ENCODE measurements at places on chromosomes 4 and X.

- peak; percentile 12 for DNase-seq
Observed at GRCh38 chr4:69523385-69524132, 27.9 kb upstream of the UGT2B4 start.

DNA sequence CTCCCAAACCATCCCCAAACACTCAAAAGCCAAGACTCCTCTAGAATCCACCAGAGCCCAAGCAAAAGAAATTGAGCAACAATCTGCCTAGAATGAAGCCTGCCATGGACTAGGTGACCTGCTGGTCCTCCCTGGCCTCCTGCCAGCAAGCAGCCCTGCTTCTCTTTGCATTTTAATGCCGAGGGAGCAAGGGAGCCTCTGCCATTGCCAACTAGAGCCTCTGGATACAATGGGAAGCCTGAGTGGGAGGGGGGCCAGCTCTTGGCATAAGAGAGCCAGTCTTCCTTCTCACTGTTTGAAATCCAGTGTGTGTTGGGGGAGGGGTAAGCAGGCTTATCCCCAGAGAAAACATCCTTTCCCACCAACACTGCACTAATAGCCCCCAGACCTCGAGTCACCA is 1.5 kb upstream of the GDPD2 start:
- DNase-seq = no peak

DNA sequence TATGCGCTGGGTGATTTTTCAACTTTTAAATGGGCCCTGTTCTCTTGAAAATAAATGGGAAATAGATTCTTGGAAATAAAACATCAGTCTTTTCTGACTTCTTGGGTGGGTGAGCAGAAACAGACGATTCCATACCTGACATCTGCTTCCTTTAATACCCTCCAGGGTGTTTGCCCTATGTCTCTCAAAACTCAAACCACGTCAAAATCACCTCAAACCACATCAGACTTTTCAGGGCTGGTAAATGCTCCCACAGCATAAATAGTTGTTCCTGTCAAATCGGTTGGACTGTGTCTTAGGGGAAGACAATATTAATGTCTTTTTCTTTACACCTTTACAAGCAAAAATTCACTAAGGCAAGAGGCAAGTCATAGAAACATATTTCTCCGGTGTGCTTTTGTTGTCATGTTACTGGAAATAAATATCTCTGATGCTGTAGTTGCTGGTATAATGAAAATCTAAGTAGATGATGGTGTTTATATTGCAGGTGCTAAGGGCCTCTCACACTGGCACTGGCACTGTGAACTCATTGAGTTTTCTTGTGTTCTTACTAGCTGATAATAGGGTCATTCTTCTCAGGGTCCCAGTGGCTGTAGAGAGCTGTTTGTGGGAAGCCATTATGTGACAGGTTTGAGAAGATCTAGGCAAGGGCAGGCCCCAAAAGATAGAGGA is 380.4 kb downstream of the RAPGEF2 start:
- DNase-seq = no peak

DNA sequence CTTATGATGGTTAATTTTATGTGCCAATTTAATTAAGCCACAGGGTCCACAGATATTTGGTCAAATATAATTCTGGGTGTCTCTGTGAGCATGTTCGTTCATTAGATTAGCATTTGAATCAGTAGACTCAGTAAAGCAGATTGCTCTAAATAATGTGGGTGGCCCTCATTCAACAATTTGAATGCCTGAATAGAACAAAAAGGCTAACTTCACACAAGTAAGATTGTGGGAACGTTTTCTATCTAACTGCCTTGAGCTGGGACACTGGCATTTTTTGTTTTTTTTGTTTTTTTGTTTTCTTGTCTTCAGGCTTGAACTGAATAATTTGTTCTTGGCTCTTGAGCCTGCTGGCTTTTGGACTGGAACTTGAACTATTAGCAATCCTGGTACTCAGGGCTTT is 292.4 kb upstream of the SPANXN4 start:
- DNase-seq = no peak

GRCh38 chr4:81505726-81506125 is 34.0 kb upstream of the RASGEF1B start:
- no peak for DNase-seq

DNA sequence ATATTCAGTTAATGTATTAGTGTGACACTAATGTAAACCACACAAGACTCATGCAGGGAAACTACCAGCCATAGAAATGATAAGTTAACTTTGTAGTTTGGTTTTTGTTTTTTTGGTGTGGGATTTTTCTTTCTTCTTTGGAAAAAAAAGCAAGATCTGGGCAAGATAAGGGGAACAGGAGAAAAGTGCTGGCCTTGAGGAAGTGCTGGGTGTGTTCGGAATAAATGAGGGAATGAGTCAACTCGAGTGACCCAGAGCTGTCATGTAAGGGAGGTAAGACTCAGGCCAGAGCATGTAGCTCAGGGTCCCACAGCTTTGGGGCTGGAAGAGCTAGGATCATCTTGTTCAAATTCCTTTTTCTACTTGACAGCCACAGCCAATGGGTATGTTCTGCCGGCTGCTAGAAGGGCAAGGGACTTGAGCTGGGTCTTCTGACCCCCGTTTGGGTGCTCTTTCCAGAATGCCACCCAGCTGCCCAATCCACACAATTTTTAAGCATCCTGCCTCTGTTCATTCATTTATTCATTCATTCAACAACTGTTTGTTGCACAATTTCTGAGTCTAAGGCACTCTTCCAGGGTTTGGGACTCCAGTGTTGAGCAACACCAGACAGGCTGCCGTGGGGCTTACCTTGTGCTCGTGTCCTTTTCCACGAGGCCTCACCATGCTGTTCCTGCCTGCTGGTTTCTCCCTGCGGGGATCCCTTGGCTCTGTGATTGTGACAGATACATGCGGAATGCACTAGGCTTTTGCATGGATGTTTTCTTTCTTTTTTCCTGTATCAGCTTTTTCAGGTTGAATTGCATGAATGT is 54.5 kb downstream of the CLDN34 start:
- DNase-seq = peak; percentile 80

GRCh38 chr4:33722800-33723516 is 2521.4 kb downstream of the ARAP2 start:
- peak; percentile 35 for DNase-seq

GRCh38 chr4:24417206-24417605 is 167.1 kb downstream of the DHX15 start:
- no peak for DNase-seq

DNA sequence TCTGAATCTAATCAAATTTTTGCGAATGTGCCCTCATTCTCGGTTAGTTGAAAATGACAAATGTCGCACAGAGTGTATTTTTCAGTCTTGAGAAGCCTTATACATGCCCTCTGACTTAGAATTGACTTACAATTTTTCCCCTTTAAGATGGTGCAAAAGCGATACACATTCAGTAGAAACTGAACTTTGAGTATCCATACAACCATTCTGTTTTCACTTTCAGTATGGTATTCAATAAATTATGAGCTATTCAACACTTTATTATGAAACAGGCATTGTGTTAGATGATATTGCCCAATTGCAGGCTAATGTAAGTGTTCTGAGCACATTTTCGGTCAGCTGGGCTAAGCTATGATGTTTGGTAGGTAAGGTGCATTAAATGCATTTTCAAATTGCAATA is 43.4 kb downstream of the SLC9A7 start:
- DNase-seq = no peak

GRCh38 chr4:148081267-148081666 is 349.4 kb downstream of the ARHGAP10 start:
- DNase-seq = no peak

- peak; percentile 1 for DNase-seq
Observed at GRCh38 chr4:95637043-95637600, 88.3 kb upstream of the UNC5C start.

DNA sequence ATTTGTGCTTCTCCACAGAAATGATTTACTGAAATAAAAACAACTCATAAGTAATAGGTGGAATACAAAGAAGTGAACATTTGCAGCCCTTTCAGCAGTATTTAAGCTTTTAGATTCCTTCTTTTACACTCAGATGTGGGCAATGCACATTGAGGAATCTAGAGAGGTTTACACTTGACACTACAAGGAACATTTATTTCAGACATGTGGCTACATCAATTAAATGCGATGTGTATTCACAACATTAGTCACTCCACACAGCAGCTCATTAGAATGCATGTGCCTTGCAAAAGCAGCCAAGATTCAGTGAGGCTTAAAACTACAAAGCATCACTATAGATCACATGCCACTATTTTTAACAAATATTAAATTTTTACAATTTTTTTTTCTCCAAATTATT is 480.7 kb downstream of the INPP4B start:
- DNase-seq = peak; percentile 38

All from M059J (cell line).